Bronchial epithelial cell (primary cell): ENCODE measurements at places on chromosomes 1 and 21. TPM values are rescaled to one million over a fixed set of nuclear protein-coding genes. Genes with fewer than 3 reads are reported as not detected.

The PGBD2 gene
- total RNA-seq: 5.9 and 7.4 TPM in 2 replicates

The SKI gene
- total RNA-seq: 8.4 and 9.2 TPM in 2 replicates

The SLC1A7 gene
- total RNA-seq: not detected in 2 replicates

The LYPD8 gene
- not detected in 2 replicates for total RNA-seq

The SORT1 gene
- 7.9 and 31.1 TPM in 2 replicates for total RNA-seq
